ENCODE measurements at places on chromosomes 1 and 21. TPM values are rescaled to one million over a fixed set of nuclear protein-coding genes. Genes with fewer than 3 reads are reported as not detected.

GRCh38 chr1:27153927-27154358 lies 982 bp downstream of the SLC9A1 start:
- no peak for DNase-seq

- no peak for DNase-seq
These were observed 35.2 kb upstream of the CTPS1 start for GRCh38 chr1:40944326-40944725.

KIAA0040 gene
- 35.1 TPM for total RNA-seq

HMGCS2 gene
- 0.28 TPM for total RNA-seq

DNA sequence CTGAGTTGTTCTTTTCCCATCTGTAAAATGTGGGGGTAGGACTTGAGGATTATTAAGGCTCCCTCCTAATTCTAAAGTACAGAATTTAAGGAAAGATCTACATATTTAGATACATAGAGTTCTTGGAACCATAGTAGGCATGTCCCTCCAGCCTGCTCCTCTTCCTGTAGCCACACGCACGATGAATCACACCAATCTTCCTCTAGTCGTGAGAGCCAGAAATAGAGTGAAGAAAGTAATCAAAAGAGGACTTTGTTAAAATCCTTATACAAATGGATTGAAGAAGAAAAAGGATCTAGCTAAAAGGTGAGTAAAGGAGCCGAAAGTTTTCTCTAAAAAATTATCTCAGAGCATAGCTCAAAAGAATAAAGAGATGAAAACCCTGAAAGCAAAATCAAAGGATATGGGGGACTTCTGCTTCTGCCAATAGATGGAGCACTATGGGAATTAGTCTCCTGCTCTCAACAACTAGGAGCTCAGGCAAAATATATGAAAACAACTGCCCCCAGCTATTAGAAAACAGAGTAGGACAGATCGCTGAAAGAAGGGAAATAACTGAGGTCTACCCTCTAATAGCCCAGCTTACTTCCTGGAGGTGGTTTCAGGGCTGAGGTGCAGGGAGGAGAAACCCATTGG lies 8.5 kb downstream of the C1orf141 start:
- DNase-seq = no peak

E2F2 gene
- 1.7 TPM for total RNA-seq

GRCh38 chr1:24827379-24828135 lies 82.3 kb downstream of the CLIC4 start:
- DNase-seq = no peak

LAPTM5 gene
- total RNA-seq = 58.7 TPM

Data from lung (tissue), 17 donors.